T-helper 1 cell (primary cell): ENCODE measurements at places on chromosomes 1 and 21.

DNA sequence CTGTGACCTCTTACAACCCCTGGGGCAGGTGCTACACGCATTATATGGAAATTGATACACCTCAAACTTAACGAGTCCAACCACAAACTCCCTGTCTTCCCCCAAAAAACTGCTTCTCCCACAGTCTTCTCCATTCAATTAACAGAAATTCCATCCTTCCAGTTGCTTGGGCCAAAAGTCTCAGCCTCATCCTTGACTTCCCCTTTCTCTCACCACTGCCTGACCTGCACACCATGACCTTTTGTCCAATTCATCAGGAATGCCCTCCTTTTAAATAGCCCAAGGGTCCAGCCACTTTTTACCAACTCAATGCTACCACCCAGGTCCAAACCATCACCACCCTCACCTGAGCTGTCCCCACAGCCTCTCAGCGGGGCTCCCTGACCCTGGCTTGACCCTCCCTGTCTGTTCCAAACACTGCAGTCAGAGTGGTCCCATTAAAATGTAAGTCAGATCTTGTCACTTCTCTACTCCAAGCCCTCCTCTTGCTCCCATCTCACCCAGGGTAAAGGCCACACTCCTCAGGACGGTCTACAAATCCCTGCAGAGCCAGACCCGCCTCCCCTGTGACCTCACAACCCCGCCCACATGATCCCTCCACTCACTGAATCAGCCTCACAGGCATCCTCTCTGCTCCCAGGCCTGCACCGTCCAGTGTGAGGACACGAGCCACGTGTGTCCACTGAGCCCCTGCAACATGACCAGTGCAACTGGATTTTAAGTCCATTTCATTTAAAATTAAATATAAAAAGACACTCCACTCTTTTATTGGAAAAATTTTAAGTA lies 18.5 kb downstream of the KCNN3 start:
- no peak for DNase-seq

GRCh38 chr1:145711213-145711651 lies 4.1 kb upstream of the PDZK1 start:
- DNase-seq = no peak

DNA sequence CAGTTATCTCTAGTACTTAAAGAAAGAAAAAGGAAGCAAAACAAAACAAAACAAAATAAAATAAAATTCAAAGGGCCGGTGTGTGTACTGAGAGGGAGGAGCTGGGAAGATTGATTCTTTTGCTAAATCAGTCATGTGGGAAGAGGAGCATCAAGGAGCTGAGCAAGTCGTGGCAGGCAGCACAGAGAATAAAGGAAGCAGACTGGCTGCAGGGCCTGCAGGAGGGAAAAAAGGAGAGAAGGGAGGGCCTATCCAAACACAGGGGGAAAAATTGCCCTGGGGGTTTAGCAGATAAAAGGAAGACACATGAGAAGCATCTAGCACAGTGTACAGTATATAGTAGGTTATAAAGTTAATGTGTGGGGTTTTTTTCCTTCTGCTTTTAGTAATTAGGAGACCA lies 27.6 kb downstream of the AGO4 start:
- no peak for DNase-seq

DNA sequence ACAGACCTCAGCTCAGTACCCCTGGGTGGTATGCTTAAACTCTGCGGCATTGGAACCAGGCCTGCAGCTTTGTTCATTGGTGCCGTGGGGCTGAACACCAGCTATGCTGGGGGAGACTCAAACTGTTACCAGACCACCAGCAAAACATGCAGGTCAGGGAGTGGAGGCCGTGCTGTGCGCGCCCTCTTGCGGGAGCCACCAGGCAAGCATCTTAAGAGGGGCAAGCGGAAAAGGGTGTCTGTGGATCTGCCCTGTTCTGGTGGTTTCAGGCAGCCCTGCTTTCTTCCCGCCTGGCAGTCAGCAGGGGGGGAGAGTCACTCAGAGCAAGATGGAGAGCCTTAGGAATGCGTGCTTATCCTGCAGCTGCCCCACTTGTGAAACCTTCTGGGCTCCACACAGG lies 276.9 kb upstream of the ZRANB2 start:
- DNase-seq = no peak

DNA sequence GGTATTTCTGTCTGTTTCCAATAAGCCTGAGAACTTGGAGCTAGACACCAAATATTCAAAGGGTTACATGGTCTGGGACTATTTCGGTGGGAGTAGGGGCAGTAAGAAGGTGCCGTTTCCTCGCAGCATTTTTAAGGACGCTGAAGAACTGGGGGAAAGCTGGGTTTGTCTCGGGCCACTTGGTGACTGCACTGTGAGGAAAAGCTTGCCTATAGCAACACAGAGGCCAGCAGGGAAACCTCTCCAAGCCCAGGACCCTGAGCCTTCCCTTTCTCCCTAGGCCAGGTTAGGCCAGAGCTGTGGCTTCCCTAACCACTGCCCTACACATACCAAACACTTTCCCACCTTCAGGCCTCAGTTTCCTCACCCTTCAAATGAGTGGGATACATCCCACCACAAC lies 3.3 kb downstream of the GLIS1 start:
- no peak for DNase-seq

GRCh38 chr1:35461966-35462651 lies 95.1 kb downstream of the KIAA0319L start:
- no peak for DNase-seq

- peak; percentile 54 for DNase-seq
Measured at GRCh38 chr1:203682473-203683383, 56.1 kb downstream of the ATP2B4 start.

GRCh38 chr1:30741239-30741894 lies 16.2 kb downstream of the LAPTM5 start:
- no peak for DNase-seq

- no peak for DNase-seq
Measured at GRCh38 chr1:215273838-215274516, 191.4 kb downstream of the KCNK2 start.

GRCh38 chr1:109832945-109833344 lies 69.2 kb upstream of the EPS8L3 start:
- DNase-seq = no peak

GRCh38 chr21:42918291-42918690 lies 7.1 kb downstream of the ERVH48-1 start:
- DNase-seq = no peak

GRCh38 chr1:223512057-223512456 lies 118.8 kb downstream of the CCDC185 start:
- no peak for DNase-seq

DNA sequence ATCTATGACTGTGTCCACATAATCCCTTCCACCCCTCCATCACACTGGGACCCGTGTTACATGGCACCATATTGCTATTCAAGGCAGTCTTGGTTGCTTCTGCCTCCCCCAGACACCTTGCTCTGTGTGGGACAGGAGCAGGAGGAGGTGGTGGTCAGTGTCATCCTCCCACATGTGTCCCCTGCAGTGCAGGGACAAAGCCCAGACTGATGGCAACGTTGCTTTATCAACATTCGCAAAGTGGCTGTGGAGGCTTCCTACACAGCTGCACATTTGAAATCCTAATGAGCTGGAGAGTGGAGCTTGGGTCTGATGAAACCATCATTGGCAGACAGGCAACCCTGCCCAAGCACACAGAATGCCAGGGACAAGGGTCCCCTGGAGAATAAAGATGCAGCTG lies 26.2 kb downstream of the TRIM67 start:
- DNase-seq = no peak

DNA sequence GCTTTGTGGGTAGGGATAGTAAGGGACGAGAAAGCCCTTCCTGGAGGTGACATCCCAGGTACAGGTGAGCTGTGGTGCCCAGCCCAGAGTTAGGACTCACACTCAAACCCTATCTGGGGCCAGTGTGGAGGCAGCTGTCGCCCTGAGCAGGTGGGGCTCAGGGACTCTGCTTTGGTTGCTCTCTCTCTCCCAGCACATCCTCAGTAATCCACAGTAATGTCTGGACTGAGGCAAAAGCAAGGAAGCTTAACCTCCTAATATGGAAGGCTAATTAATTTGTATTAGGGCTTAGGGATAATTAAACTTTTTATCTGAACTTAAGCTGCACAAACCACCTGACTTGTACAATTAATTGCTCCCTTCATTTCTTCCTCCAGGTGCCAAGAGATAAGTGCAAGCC lies 38.2 kb downstream of the DDX20 start:
- no peak for DNase-seq

- no peak for DNase-seq
Measured at GRCh38 chr1:29643281-29643680, 407.0 kb downstream of the PTPRU start.

DNA sequence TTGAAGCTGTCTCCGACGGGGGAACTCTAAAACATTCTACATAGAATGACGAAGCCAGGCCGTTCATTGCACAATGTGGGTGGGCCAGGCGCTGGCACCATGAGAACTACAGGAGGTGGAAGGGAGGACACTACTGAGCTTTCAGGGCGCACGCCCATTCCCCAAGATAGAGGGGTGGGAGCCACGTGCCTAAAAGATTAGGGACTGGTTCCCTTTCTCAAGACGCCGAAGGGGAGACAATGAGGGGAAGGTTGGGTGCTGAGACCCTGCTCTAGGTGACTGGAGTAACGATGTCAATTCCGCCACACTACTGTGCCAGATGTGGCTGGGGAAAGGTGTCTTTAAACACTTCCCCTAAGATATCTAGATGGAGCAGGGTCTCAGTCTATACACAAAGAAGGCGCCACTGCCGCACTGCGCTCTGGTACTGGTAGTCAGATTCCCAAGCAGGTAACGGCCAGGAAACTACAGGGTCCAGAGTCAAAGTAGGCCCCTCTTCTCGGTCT lies 782 bp downstream of the CSDE1 start:
- DNase-seq = no peak

DNA sequence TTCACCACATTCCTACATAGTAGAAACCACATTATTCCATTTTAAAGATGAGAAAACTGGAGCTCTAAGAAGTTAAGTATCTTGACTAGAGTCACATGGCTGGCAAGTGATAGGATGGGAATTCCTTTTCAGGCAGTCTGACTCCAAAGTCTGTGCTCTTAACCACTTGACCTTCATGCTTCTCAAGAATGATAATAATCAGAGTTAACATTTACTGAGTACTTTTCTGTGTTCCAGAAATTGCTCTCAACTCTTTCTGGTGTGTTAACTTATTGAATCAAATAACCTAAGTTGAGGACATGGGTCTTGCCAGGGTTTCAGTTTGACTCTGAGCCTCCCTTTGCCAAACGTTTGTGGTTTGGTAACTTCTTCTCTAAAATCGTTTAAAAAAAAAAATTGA lies 169.4 kb downstream of the RASAL2 start:
- no peak for DNase-seq
